ENCODE measurements at places on chromosomes 11 and 22.

GRCh38 chr11:104094576-104094975 lies 58.1 kb downstream of the DDI1 start:
- no peak for DNase-seq

DNA sequence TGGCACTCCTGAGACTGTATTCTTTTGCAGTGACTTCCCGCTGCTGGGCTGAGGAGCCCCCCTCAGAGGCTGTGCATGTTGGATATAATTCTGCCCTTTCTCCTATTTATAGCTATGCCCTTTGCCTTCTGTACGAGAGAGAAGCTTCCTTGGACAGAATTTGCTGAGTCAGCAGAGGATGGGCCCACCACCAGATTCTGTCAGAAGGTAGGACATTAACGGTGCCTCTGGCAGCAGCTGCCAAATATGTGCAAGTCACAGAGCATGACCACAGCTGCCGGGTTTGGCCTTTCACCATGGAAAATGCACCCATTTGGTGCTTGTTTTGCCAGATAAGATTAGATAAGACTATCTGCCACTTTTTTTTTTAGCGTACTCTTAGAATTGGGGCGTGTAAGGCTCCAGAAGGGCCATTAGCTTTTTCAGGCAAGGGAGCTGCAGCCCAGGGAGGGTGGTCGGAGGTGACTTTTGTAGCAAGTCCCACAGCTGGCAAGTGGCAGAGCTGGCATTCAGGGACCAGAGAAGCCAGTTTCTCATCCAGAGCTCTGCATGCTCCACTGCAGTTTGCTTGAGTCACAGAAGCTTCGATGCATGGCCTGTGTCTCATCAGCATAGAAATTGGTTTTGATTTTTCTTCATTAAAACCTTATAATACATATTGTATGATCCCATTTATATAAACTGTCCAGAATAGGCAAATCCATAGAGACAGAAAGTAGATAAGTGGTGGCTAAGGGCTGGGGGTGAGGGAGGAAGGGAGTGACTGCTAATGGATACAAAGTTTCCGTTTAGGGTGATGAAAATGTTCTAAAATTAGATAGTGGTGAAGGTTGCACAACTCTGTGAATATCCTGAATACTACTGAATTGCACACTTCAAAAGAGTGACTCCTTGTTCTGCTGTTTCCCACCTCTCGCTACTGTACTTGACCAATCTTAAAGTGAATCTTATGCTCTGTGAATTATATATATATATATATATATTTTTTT lies 15.8 kb downstream of the UPB1 start:
- DNase-seq: peak; percentile 59

DNA sequence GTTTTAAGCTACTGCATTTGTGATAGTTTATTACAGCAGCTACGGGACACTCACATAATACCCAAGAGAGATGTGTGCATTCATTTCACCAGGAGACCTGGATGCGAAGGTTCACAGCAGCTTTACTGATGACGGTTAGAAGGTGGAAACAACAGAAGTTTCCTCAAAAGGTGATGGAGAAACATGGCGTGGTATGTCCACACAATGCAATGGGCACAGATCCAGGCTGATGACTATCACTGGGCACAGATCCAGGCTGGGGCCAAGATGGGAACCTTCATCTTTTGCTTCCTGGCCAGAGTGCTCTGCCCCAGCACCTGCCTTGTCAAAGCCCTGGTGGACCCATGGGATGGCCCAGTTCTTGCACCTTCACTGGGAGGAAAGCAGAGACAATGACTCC lies 30.6 kb upstream of the RFPL3 start:
- no peak for DNase-seq

DNA sequence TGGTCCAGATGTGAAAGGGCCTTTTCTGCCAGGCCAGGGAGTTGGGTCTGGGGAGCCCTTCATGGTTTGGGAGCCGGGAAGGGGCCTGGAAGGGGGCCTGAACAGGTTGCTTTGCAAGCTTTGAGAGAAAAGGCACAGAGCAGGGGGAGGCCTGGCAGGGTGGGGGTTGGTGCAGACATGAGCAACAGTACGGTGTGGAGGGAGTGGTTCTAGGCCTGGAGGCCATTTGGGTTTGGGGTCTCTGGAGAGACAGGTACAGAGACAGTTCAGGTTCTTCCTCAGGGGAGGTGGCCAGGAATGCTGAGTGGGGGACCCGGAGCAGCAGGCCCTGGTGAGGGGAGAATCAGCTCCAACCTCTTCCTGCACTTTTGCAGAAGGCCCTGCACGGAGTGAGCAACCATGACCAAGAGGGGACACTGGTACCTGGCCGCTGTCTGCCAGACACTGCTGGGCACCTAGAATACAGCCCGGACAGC lies 1.4 kb downstream of the KDELR3 start:
- no peak for DNase-seq

- peak; percentile 70 for DNase-seq
Observed at GRCh38 chr22:42841444-42841843, 15.6 kb downstream of the ARFGAP3 start.

Data from AG08395 (cell line).